Stimulated activated CD4-positive, alpha-beta T cell treated with anti-CD3 and anti-CD28 coated beads, TNF-alpha, amount 100 ng/mL, for 4 hours (primary cell): ENCODE measurements at places on chromosomes 12 and 14.

DNA sequence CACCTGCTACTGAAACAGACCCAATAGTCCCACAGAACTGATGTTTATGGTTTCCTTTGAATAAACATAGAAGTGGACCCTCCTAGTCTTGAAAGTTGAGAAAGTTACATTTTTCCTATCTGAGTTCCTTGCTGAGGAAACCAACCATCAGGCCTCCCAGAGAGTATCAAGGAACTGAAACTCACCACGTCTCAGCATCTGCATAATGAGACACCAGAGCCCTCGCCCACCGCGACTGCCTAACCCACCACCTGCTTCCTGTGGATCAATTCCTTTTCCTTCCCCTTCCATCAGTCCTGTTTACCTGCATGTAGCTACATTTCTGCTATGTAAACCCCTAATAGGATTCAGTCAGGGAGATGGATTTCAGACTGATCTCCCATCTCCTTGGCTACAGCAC lies 443.2 kb upstream of the TMEM132C start:
- DNase-seq: no peak

- DNase-seq: no peak
Measured at GRCh38 chr12:50203691-50204090, 36.5 kb upstream of the CERS5 start.

- peak; percentile 66 for DNase-seq
Measured at GRCh38 chr12:53213348-53213747, 6.3 kb upstream of the ITGB7 start.

- no peak for DNase-seq
Measured at GRCh38 chr12:772056-772697, 19.8 kb downstream of the WNK1 start.

DNA sequence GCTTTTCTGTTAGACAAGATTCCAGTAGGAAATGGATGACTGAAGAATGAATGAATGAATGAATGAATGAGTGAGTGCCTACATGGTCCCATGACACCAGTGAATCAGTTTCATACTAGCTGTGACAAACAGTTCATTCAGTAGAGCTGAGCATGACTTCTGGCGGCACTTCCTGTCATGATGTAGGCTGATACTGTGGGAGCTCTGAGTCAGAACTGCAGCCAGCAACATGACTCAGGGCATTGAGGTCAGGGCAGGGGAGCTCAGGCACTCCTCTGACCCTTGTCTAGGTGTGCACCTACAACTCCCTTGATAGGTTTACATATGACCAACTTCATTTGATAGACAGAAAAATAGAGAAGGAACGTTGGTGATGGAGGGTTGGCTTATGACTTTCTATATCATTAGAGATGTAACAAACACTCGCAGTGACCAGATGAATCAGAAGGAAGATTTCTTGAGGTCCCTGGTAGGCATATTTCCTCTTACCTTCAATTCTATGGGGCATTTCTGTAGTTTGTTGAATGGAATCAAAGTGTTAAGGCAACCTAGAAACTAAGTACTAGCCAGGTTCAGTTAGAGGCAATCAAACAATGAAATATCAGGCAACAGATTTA lies 139.3 kb upstream of the ARHGAP5 start:
- DNase-seq: peak; percentile 21

GRCh38 chr12:114682785-114683708 lies 928 bp downstream of the TBX3 start:
- DNase-seq: no peak

DNA sequence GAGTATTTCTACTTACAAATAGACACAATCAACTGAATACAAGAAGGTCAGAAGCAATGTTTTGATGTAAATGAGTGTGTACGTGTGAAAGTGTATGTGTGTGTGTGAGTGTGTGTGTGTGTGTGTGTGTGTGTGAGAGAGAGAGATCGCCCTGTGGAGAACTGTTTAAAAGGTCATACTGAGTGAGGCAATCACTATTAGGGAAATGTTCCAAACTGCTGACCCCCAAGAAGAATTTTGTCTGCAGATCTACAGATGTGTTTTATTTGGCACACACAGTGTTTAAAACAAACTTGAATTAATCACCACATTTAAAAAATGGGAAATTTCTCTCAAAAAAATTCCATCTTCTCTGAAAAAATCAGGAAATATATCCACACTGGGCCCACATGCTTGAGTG lies 1069.1 kb downstream of the SLC6A15 start:
- no peak for DNase-seq

GRCh38 chr12:110340706-110341105 lies 59.7 kb downstream of the ATP2A2 start:
- no peak for DNase-seq
